ENCODE measurements at places on chromosomes 11 and 22. TPM values are rescaled to one million over a fixed set of nuclear protein-coding genes. Genes with fewer than 3 reads are reported as not detected.

Gene TSPAN32
- 4.9 TPM for total RNA-seq

- no peaks in the 10 kb centered on the region for H3K36me3 ChIP-seq
- peaks cover 28% of the 10 kb centered on the region for H3K4me1 ChIP-seq
- DNase-seq = peak; percentile 36
- peaks cover 3% of the 10 kb centered on the region for H3K27me3 ChIP-seq
Observed at GRCh38 chr11:45927332-45927683, 4.9 kb downstream of the LARGE2 start.

DNA sequence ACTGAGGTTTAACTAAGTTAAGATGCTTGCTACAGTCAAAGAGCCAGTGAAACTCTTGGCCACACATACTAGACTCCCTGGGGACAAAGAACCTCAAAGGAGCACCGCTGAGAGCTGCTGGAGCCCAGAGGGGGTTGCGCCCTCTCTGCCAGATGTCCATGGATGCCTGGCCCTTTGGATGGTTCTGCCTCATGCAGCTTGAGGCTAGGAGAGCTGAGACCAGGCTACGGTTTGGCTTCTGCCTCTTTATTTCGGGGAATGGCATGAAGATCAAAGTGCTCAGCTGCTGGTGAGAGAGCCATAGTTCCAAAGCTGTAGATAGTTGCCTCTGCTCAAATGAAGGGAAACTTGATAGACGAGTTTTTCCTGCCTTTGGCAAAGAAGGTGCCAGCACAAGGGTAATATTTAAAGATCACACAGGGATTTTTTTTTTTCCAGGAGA lies 43.0 kb downstream of the RASSF10 start:
- H3K4me3 ChIP-seq = no peak overlapping the region
- peaks cover 14% of the 10 kb centered on the region for H3K27me3 ChIP-seq
- peaks cover 3% of the 10 kb centered on the region for H3K4me1 ChIP-seq
- H3K27ac ChIP-seq = no peak overlapping the region

GRCh38 chr11:28983780-28984179 lies 875.6 kb downstream of the METTL15 start:
- no peak overlapping the region for H3K27ac ChIP-seq
- H3K27me3 ChIP-seq = no peaks in the 10 kb centered on the region
- no peak for DNase-seq
- H3K36me3 ChIP-seq = no peaks in the 10 kb centered on the region

GRCh38 chr11:35893796-35894475 lies 49.9 kb upstream of the LDLRAD3 start:
- H3K27ac ChIP-seq = no peak overlapping the region
- H3K4me3 ChIP-seq = no peak overlapping the region
- H3K4me1 ChIP-seq = no peaks in the 10 kb centered on the region
- DNase-seq = no peak
- peaks cover 10% of the 10 kb centered on the region for H3K27me3 ChIP-seq
- H3K36me3 ChIP-seq = no peaks in the 10 kb centered on the region

GRCh38 chr11:78380615-78381051 lies 37.0 kb downstream of the GAB2 start:
- H3K4me3 ChIP-seq = no peak overlapping the region
- H3K27me3 ChIP-seq = no peaks in the 10 kb centered on the region
- no peak for DNase-seq
- H3K27ac ChIP-seq = no peak overlapping the region
- H3K4me1 ChIP-seq = peaks cover 3% of the 10 kb centered on the region

Gene RTN4RL2
- total RNA-seq = 0.27 TPM

DNA sequence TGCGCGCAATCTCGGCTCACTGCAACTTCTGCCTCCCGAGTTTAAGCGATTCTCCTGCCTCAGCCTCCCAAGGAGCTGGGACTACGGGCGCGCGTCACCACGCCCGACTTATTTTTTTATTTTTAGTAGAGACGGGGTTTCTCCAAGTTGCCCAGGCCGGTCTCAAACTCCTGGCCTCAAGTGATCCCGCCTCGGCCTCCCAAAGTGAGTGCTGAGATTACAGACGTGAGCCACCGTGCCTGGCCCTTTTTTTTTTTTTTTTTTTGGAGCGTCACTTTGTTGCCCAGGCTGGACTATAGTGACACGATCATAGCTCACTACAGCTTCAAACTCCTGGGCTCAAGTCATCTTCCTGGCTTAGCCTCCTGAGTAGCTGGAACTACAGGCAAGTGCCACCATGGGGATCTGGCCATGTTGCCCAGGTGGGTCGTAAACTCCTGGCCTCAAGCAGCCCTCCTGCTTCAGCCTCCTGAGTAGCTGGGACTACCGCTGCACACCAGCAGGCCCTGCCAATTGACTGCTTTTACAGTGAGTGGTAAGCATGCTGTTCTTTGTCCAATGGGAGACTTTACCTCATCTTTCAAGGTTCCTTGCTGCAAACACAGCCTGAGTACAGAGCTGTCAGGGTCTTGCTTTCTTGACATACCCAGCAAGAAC lies 600 bp upstream of the CENPM start:
- peak overlapping the region; percentile 94 for H3K27ac ChIP-seq
- no peaks in the 10 kb centered on the region for H3K27me3 ChIP-seq
- peaks cover 39% of the 10 kb centered on the region for H3K4me1 ChIP-seq

- peak overlapping the region; percentile 78 for H3K4me3 ChIP-seq
- peaks cover 27% of the 10 kb centered on the region for H3K4me1 ChIP-seq
- peaks cover 7% of the 10 kb centered on the region for H3K27me3 ChIP-seq
- H3K27ac ChIP-seq = no peak overlapping the region
Observed at GRCh38 chr22:46070803-46071450, 79.4 kb upstream of the PPARA start.

DNA sequence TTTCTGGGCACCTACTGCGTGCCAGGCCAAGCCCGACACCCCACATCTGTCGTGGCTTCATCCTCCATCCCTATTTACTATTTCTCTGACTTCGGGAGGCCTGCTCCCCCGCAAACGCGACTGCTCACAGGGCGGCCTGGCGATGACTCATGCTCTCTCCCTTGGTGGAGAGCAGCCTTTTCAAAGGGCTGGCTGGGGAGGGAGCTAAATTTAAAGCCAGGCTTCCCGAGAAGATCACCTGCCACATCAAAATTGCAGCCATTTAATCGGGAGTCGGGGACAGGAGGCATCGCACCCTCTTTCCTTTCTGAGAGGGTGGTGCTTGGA lies 24.9 kb upstream of the SHISAL1 start:
- H3K4me1 ChIP-seq = peaks cover 4% of the 10 kb centered on the region
- H3K36me3 ChIP-seq = no peaks in the 10 kb centered on the region
- no peak overlapping the region for H3K27ac ChIP-seq
- peaks cover 6% of the 10 kb centered on the region for H3K27me3 ChIP-seq
- DNase-seq = peak; percentile 59
- no peak overlapping the region for H3K4me3 ChIP-seq

Gene LMO2
- total RNA-seq = not detected

GRCh38 chr11:66011239-66011784 lies 496 bp upstream of the CST6 start:
- no peaks in the 10 kb centered on the region for H3K36me3 ChIP-seq
- H3K27ac ChIP-seq = no peak overlapping the region
- no peak overlapping the region for H3K4me3 ChIP-seq
- H3K4me1 ChIP-seq = peaks cover 2% of the 10 kb centered on the region
- peaks cover 17% of the 10 kb centered on the region for H3K27me3 ChIP-seq
- no peak for DNase-seq

Gene WNT7B
- total RNA-seq = not detected

DNA sequence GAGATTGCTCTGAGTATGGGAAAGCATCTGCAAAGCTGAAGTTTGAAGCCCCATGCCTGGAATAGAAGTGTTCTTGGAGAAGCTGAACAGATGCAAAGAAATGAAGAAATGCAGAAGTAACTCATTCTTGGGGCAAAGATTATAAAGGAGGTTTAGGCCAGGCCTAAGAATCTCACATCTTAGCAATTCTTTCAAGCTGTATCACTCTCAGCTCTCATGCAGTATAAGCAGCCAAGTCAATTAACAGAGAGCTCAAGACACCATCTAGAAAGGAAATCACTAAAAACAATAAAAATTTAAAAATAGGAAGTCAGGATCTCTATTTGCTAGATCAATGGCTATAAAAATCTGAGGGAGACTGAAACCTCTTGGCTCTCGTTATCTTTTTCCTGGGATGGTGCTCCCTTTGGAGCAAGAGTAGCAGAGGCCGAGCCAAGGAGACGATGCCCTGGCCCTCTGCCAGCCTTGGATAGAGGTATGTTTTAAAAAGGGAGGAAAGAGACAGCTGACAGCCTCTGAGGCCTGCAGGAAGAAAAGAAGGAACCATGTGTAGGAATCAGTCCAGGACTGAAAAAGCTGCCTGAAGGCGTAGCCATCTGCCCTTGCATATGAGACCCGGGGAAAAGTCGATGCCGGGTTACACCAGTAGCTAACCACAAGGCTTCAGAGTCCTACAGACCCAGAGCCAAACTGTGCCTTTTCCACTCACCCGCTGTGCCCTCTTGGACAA lies 229.8 kb downstream of the BLID start:
- no peaks in the 10 kb centered on the region for H3K4me1 ChIP-seq
- no peak overlapping the region for H3K27ac ChIP-seq
- DNase-seq = no peak
- no peak overlapping the region for H3K4me3 ChIP-seq
- H3K36me3 ChIP-seq = no peaks in the 10 kb centered on the region
- H3K27me3 ChIP-seq = peaks cover 2% of the 10 kb centered on the region

- H3K36me3 ChIP-seq = no peaks in the 10 kb centered on the region
- H3K27ac ChIP-seq = no peak overlapping the region
- no peak overlapping the region for H3K4me3 ChIP-seq
- no peak for DNase-seq
Observed at GRCh38 chr11:57087991-57088390, 93.8 kb upstream of the LRRC55 start.

- no peak for DNase-seq
- no peak overlapping the region for H3K27ac ChIP-seq
- H3K4me3 ChIP-seq = no peak overlapping the region
- no peaks in the 10 kb centered on the region for H3K27me3 ChIP-seq
Observed at GRCh38 chr11:123601136-123601535, 53.3 kb downstream of the SCN3B start.

Gene EHF
- not detected for total RNA-seq

Gene OR51I1
- not detected for total RNA-seq

Gene AP5B1
- 31.1 TPM for total RNA-seq

- H3K4me3 ChIP-seq = no peak overlapping the region
- H3K27me3 ChIP-seq = peaks cover 6% of the 10 kb centered on the region
- H3K4me1 ChIP-seq = no peaks in the 10 kb centered on the region
- DNase-seq = no peak
- no peak overlapping the region for H3K27ac ChIP-seq
Observed at GRCh38 chr11:7306900-7307299, 55.2 kb downstream of the SYT9 start.

GRCh38 chr11:22192642-22193347 lies at the start of gene ANO5:
ANO5 (plus strand) TSS chr11:22193085; CDS start chr11:22193493, 408 bp downstream.
- no peak for DNase-seq
- H3K36me3 ChIP-seq = no peaks in the 10 kb centered on the region
- H3K27ac ChIP-seq = no peak within 1 kb of the TSS
- peaks cover 37% of the 10 kb centered on the region for H3K27me3 ChIP-seq

Gene SLC5A1
- total RNA-seq = not detected

Gene ESAM
- total RNA-seq = 0.65 TPM

Gene TXN2
- total RNA-seq = 101 TPM

- peak overlapping the region; percentile 71 for H3K4me3 ChIP-seq
- no peaks in the 10 kb centered on the region for H3K27me3 ChIP-seq
- peak overlapping the region; percentile 100 for H3K27ac ChIP-seq
- peak; percentile 84 for DNase-seq
Observed at GRCh38 chr11:44574610-44575287, 9.3 kb downstream of the CD82 start.

Gene NRIP3
- 1.1 TPM for total RNA-seq

Gene GSTT4
- total RNA-seq = not detected

Measured in activated CD8-positive, alpha-beta T cell treated with anti-CD3 and anti-CD28 coated beads for 36 hours (primary cell).